Caki2 (cell line): ENCODE measurements at places on chromosomes 11 and 22. TPM values are rescaled to one million over a fixed set of nuclear protein-coding genes. Genes with fewer than 3 reads are reported as not detected.

Gene DDIAS
- total RNA-seq, result 7.2 and 10.1 TPM in 2 replicates

GRCh38 chr11:88799771-88800500 is 265.8 kb downstream of the GRM5 start:
- DNase-seq, result no peak

- no peak for DNase-seq
These were observed 356.3 kb downstream of the SOX6 start for GRCh38 chr11:16000065-16000464.

Gene BEST1
- not detected in 2 replicates for total RNA-seq

DNA sequence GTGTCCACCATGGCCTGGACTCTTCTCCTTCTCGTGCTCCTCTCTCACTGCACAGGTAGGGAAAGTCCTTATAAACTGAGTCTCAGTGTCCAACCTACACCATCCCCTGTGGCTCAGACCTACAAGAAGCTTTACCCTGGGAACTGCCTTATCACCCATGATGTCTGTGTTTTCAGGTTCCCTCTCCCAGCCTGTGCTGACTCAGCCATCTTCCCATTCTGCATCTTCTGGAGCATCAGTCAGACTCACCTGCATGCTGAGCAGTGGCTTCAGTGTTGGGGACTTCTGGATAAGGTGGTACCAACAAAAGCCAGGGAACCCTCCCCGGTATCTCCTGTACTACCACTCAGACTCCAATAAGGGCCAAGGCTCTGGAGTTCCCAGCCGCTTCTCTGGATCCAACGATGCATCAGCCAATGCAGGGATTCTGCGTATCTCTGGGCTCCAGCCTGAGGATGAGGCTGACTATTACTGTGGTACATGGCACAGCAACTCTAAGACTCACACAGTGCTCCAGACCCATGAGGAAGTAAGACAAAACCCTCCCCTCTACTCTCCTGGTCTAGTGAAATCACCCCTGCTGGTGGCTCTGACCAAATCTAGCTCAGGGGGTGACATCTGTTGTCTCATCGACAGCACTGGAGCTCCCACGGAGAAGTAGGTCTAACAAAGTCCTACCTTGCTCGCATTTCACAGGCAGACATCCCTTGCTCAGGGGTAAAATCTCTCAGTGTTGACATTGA is 74.3 kb downstream of the VPREB1 start:
- no peak for DNase-seq

- no peak for DNase-seq
These were observed 17.3 kb downstream of the TEAD1 start for GRCh38 chr11:12691473-12691872.

DNA sequence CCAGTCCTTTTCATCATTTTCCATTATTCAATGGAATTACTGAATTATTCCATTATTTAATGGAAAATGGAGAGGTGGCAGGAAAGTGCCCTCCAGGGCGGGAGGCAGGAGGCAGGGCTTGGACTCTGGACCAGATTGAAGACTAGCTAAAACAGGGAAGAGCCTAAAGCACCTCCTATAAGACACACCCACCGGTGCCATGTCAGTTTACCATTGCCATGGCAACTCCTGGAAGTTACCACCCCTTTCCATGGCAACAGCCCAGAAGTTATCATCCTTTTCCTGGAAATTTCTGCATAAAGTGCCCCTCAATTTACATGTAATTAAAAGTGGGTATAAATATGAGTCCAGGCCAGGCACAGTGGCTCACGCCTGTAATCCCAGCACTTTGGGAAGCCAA is 443.7 kb downstream of the TBC1D22A start:
- no peak for DNase-seq

GRCh38 chr22:19657252-19658056 is 56.8 kb upstream of the SEPTIN5 start:
- no peak for DNase-seq

DNA sequence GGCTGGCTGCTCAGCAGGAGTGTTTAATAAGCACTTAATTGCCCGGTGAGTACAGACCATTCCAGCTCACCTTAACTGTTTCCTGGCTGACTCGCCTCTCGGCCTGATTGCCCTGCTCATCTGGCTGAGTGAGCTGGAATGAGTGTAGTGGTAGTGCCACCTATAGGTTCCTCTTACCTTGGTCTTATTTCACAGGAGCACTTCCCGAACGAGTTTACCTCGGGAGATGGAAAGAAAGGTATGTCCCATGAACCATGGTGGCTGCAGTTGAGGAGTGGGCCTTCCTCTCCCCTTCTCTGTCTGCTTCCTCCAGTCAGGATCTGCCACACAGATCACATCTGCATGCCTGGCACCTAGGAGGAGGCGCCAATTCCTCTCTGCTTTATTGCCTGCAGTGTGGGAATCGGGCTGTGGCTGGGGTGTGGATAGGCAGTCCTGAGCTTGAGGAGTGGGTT is 26.7 kb downstream of the UPB1 start:
- DNase-seq, result peak; percentile 81

- peak; percentile 6 for DNase-seq
These were observed 1.3 kb downstream of the FAR1 start for GRCh38 chr11:13669544-13670488.

Gene NXPE1
- total RNA-seq, result not detected in 2 replicates

GRCh38 chr11:118771547-118772288 is 19.2 kb downstream of the DDX6 start:
- DNase-seq, result no peak

DNA sequence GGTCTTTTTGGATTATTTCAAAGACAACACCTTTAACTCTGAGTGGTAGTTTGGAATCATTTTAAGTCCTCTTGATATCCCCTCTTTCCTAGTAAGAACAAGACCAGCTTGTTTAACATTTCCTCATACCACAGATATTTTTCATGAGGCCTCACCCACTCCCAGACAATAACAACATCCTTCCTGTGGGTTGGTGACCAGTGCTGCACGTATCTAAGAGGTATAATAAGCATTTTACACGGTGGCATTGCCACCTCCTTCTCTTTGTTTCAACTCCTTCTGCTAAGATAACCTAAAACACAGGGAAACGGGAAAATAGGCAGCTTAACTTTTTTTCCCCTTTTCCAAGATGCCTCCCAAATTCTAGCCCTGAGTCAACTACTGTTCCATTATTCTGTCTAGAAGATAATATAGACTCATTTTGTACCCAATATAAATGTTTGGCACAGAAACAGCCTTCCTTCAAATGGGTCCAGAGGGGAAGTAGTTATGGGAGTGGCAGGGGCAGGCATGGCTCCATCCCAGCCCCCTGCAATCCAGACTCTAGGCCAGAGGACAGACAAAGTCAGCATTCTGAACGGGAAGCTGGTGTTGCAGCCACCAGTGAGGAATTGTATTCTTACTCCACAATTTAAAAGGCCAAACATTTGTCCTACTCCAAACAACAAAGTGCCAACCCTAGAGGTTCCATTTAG is 28.5 kb downstream of the MAML2 start:
- DNase-seq, result peak; percentile 40

- DNase-seq, result no peak
These were observed 82.8 kb upstream of the HMGXB4 start for GRCh38 chr22:35174401-35175038.

- DNase-seq, result no peak
These were observed 183.8 kb downstream of the SNX19 start for GRCh38 chr11:130732476-130732875.

Gene MIAT
- 0.20 TPM in 1 of 2 replicates, not detected in the other for total RNA-seq

GRCh38 chr22:49789289-49790141 is 38.2 kb downstream of the BRD1 start:
- DNase-seq, result no peak

DNA sequence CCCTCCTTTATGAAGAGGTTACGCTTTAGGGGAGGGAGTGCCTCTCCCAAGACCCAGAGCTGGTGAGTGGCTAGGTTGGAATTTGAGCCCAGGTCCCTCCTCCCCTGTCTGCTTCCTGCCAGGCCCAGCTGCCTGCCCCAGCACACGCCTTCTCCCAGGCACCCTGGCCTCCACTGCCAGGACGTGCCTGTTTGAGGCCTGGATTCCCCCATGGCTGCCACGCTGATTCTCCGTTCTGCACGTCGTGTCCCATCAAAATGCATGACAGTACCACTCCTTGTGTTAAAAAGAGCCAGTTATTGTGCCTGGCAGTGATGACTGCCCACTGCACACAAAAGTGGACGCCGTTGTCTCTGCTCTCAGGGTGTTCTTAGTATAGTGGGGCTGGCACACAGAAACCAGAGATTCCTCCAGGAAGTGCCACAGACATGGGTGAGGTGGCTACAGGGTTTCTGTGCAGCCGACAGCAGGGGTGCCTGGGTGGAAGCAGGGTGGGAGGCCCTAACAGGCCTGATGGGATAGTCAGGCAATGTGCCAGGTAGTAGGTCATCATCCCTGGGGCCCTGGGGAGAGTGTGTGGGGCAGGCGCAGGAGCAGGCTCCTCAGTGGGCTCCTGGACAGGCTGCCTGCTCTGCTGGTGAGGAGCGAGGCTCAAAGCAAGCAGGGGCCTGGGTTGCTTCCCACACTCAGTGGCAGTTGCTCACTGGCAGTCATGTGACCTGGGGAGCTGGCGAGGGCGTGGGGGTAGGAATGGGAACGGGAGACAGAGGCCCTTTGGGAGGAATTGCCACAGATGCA is 24.2 kb downstream of the MED15 start:
- peak; percentile 93 for DNase-seq

Gene NLRP6
- total RNA-seq, result not detected in 2 replicates

DNA sequence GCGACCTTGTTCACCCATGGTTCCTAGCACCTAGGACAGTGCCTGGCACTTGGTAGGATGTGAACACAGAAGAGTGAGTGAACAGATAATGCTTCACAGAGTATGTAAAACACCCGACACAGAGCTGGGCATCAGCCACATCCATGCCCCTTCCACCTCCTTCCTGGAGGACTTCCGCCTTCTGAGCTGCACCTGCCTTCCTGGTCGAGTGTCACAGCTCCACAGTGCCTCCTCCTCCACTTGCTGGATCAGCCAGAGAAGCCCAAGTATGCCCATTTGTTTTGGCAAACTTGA is 20.1 kb downstream of the PRDM11 start:
- DNase-seq, result no peak

DNA sequence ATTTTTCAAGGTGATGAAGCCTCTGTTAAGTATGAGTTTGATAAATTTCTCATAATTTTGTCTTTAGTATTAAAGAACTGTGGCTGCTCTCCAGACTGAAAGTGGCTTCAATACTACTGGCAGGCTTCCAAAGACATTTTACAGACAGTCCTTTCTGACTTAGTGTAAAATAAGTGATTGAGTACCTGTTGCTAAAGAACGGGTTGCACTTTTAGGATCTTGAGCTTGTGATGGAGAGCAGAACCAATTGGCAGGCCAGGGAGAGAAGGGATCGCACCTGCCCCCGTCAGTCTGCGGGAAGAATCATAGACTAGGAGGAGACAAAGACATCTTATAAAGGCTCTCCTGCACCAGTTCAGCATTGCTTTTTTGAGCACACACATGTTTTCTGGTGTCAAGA is 4.4 kb downstream of the NCAM1 start:
- no peak for DNase-seq

DNA sequence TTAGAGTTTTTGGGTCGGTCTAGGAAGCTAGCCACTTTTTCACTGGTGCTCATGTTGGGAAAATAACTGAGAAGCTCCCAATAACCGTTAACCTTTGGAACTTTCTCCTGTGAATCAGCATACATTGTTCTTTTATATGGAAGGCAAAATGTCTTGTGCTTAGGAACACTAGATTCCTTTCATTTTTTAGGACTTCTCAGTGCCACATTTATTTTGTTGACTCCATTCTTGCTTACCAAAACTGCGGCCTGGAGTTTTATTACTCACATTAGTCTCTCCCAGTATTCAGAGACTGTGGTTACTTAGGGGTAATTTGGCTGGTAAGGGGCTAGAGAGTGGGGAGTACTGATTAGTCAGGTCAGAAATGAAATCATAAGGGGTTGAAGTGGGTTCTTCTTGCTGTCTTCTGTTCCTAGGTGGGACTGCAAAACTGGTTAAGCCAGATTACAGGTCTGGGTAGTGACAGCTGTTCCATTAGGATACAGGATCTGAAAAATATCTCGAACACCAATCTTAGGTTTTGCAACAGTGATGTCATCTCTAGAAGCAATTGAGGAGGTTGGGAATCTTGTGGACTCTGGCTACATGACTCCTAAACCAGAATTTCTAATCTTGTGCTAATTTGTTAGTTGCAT is 631.4 kb upstream of the LUZP2 start:
- DNase-seq, result no peak

- no peak for DNase-seq
These were observed 7.3 kb upstream of the PAX6 start for GRCh38 chr11:31818425-31818755.

DNA sequence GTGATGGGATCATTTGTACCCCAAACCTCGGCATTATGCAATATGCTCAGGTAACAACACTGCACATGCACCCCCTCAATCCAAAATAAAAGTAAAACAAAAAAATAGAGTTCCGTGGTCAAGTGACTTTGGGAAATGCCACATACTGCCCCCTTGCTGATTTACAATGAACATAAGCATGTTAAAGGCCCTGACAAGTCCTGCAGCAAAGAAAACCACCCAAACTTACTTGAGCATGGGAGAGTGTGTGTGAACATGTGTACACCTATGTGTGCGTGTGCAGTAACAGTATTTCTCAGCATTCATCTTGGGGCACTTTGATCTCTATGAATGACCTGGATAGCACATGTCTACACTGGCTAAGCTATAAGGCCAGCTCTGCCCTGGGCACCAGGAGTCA is 15.8 kb upstream of the IGSF22 start:
- DNase-seq, result no peak

Gene TMEM132A
- total RNA-seq, result 33.6 and 36.7 TPM in 2 replicates

Gene EFEMP2
- 0.75 and 5.2 TPM in 2 replicates for total RNA-seq

- no peak for DNase-seq
These were observed at the start of gene GP1BB for GRCh38 chr22:19723232-19723982. Gene GP1BB (plus strand): TSS chr22:19723539. CDS start chr22:19723570, 31 bp downstream.
